ENCODE measurements at places on chromosomes 5 and 9. TPM values are rescaled to one million over a fixed set of nuclear protein-coding genes. Genes with fewer than 3 reads are reported as not detected.

The IL3 gene
- total RNA-seq = not detected

The CD14 gene
- total RNA-seq = 3.2 TPM

The ANKRD31 gene
- total RNA-seq = 0.26 TPM

DNA sequence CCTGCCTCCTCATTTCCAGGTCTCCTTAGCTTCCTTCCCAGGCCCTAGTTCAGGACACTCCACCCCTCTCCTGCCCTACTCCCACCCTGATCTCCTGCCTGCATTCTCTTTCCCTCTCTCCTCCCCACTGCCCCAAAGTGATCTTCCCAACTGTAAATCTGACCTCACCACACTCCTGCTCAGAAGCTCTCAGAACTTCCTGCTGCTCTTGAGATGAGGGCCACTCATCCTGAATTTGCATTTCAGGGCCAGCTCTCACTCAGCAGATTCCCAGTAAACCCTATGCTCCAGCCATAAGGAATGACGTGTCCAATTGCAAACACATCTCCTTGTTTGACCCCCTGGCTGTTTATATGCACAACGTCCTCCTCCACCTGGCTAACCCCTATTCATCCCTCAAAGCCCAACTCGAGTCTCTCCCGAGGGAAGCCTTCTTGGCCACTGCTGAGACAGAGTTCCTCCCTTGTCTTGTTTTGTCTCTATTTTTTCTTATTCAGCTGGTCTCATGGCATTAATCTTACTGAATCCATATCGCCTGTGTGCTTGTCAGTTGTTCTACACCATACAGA, 95.0 kb downstream of the NSG2 start:
- no peak for DNase-seq

DNA sequence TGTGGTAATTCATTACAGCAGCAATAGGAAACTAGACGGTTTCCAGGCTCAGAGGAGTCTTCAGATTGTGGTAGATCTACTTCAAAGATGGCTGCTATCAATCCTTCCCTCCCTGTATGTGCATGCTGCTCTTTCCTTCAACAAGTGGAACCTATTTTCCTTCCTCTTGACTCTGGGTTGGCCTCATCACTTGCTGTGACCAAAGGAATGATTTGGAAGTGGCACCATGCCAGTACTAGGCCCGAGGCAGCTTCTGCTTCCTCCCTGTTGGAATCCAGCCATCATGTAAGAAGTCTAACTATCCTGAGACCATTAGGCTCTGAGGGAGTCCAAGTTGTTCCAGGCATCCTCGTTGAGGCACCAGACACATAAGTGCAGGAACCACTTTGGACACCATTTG, 46.5 kb upstream of the MCTP1 start:
- no peak for DNase-seq

- no peak for DNase-seq
Observed at GRCh38 chr9:68859347-68859746, 154.3 kb downstream of the PIP5K1B start.

DNA sequence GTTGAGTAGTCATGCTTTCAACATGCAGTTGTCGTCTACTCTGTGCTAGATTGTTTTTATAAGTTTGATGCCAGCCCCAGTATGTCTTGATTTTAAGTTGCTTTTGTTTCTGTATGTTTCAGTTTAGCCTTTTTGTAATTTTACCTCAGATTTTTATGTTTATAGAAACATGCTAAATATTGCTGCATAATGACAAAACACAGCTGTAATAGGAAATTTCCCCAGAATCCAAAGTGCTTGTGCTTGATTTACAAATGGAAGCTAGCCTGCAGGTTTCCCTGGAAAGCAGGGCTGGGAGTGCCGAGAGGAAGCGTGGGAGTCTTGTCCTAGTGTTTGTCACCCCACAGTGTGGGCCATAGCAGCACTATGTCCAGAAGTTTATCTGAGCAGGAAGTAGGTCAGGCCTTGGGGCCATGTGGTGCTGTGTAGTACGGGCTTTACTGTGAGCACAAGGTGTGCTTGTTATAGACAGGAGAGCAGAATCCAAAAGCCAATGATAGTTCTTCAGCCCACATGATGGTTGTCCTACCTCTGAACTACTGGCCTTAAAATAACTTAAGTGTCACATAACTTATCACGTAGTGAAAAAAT, 100.0 kb upstream of the NREP start:
- no peak for DNase-seq

GRCh38 chr9:30301271-30301963, 2083.0 kb upstream of the ACO1 start:
- DNase-seq = no peak

DNA sequence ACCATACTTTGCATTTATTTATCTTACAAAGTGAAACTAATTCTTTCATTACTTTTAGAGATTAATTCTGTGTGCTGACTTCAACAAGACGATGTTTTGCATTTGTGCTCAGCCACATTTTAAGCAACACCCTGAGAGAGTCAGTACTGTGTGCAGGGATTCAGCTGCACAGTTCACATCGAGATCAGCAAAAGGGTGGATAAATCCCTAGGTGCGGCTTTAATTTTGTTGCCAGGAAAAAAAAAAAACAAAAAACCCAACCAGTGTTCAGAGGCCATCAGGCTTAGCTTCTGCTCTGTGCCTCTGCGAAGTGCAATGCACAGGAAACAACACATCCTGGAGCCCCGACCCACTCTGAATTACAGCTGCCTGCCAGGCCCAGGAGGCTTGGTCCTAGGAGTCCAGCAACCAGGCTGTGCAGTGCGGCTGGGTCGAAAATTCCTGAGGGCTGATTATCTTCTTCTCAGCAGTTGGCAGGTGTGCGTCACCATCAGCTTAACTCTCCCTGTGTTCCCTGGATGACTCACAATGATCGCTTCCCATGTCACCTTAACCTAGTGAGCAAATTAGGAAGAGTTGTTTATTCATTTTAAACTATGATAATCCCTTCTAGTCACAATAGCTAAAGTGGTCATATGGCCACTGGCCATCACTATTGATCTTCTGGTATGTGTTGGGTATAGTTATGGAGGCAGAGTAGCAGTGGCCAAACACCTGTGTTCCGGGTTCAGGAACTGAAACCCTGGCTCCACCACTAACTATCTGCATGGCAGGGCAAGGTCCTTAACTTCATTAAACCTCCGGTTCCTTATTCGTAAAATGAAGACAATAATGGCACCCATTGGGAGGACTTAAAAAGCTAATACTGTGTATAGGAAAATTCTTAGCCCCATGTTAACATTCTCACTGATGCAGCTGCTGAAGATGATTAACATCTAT, 31.2 kb upstream of the NDUFB6 start:
- peak; percentile 68 for DNase-seq

DNA sequence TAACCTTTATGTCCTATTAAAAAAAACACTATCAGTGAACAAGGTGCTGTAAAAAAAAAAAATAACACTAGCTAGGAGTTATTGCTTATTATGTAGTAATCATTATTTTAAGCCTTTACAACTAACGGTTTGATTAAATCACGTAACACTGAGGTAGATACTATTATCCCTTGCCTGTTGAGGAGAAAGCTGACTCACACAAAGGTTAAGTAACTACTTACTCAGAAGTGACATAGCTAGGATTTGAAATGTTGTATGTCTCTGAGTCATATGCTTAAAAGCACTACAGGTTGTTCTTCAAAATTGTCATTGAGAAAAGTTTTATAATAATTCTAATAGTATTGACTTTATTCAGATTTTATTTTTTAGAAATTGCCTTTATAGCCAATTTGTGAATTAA, 8.8 kb downstream of the TENT2 start:
- DNase-seq = peak; percentile 96

DNA sequence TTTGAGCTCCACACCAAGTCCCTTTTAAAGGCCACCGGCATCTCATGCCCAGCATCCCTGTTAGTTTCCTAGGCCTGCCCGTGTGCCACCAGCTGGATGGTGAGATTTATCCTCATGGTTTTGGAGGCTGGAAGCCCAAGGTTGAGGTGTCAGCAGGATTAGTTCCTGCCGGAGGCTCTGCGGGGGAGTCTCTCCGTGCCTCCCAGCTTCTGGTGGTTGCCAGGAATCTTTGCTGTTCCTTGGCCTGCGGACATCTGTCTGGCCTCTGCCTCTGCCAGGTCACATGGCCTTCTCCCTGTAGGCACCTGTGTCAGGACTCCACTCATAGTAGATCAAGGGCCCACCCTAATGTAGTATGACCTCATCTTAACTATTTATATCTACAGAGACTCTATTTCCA, 45.4 kb downstream of the JADE2 start:
- DNase-seq = no peak

DNA sequence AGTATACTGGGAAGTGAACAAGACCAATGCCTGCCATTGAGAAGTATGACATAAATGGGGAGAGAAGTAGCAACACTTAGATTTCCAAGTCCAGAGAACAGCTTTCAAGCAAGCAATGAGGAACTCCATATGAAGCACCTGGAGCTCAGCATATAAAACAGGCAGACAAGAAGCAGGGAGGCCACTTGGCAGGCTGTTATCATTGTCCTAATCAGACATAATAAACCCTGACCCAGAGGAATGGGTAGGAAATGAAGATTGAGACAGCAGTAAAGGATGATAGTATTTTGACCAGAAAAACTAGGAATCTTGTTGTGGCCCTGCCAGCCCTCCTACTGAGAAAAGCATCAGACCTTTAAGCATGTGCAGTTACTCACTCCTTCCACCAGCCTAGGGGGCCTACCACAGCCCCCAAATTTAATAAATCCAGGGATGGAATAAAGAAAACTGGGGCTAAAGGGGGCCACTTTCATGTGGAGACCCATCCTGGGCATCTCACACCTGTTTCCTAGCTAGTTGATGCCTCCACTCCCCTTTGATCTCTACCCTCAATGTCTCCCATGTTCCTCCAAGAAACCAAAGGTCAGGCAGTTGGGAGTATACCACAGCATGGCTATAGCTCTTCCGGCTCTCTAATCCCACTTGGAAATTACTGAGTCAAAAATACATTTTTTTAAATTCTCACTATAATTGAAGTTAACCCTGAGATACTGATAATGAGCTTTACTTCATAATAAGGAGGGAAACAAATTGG, 135.1 kb downstream of the SIL1 start:
- no peak for DNase-seq

- DNase-seq = no peak
Observed at GRCh38 chr5:150616024-150616470, 24.4 kb upstream of the SYNPO start.

DNA sequence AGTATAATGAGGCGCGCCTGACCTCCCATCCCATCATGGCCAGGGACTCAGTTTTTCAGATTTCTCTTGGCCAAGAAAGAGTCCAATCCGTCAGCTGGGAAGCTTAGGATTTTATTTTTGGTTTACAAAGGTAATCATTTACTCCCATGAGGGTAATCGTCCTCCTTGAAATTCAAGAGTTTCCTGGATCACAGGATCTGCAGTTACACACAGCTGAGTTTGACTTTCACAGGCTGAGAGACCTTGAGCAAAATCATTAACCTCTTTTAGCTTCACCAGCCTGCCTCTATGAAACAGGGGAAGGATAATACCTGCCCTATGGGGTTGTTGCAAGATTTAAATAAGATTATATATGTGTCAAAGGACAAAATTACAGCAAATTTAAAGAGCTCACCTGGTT, 15.4 kb upstream of the AK3 start:
- DNase-seq = no peak

DNA sequence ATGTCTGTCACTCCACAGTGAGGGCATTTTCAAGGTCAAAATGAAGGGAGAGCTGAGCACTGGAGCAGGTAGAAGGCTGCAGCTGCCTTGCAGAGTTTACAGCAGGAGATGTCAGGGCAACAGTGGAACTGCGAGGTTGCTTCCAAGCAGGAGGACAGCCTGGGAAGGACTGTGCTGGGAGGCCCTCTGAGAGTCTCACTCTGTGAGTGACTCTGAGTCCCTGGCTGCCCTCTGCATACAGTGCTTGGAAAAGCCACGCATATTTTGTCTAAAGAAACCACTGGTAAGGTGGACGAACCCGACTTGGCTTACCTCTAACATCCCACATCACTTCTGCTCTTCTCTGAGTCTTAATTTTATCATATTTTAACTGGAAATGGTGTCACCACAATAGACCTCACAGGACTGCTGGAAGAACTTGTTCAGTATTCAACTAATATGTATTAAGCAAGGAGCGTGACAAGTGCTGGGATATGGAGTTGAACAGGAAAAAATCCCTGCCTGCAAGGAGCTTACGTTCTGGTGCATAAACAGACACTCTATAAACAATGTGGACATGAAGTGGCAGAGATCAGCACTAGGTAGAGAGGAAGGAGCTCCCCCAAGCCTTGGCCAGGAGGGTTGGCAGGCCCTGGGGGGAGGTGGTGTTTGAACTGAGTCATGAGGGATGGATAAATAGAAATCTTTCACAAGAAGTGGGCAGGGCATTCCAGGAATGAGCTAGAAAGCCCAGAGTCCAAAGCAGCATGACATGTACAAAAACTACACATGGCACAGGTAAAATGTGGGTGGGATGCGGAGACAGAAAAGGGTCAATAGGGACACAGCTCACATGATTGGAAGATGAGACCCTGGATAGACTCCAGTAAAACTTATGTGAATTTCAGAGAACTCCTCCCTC, 64.0 kb upstream of the FOXE1 start:
- DNase-seq = peak; percentile 86

GRCh38 chr9:25117791-25118190, 560.5 kb downstream of the TUSC1 start:
- no peak for DNase-seq
